ENCODE measurements at places on chromosomes 7 and 10.

DNA sequence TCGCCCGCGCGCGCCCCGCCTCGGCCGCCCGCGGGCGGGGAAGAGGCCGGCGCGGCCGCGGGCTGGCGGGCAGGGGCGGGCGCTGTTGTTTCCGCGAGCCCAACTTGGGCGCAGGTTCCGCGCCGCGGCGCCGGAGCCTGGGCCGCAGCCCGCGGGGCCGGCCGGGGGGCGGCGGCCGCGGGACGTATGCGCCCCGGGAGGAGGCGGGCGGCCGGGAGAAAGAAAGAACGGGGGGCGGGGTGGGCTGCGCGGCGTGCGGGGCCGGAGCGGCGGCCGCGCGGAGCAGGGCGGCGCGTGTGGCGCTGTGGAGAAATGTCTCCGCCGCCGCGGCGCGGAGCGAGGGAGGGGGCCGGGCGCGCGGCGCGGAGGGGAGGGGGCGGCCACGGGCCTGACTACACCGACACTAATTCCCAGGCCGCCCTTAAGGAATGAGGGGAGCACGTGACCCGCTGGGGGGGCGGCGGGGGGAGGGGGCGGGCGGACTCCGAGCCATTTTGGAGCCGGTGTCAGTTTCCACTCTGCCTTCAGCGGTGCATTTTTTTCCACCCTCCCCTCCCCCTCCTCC lies at the start of gene BMI1:
Gene BMI1 (plus strand): TSS at position 509 of the 565 bp plus-strand sequence. CDS start 5,351 bp downstream, outside the sequence.
- DNase-seq: no peak

DNA sequence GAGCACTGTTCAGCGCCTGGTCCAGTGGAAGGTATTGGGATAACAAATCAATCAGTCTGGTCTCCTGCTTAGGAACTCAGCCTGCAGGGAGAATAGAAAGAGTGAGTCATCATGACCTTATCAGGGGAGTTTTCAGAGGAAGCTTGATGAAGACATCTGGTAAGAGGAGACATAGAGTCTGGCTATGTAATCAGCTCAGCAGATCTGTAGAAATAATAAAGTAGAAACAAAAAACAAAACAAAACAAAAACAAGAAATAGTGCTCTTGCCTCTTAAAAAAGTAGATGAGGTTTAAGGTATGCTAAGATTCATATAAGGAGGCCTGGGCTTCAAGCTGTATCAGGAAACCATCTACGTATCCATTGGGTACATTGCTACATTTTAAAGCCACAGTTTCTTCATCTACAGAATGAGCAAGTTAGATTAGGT lies 14.4 kb downstream of the TAS2R41 start:
- no peak for DNase-seq

DNA sequence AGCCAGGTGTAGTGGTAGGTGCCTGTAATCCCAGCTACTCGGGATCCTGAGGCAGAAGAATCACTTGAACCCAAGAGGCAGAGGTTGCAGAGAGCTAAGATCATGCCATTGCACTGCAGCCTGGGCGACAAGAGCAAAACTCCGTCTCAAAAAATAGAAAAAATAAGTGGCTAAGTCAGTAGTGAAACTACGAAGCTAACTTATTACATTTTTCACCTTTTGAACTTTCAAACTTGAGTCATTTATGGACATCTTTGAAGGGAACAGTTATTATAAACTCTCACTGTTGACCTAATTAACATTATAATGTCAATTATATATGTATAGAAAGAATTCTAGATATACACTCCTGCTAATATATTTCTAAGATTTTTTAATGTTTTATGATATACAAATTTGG lies 541.5 kb upstream of the C7orf33 start:
- DNase-seq: no peak

GRCh38 chr10:27529010-27529783 lies 25.1 kb downstream of the RAB18 start:
- no peak for DNase-seq

- DNase-seq: no peak
Measured at GRCh38 chr7:37428681-37429434, 19.8 kb downstream of the ELMO1 start.

DNA sequence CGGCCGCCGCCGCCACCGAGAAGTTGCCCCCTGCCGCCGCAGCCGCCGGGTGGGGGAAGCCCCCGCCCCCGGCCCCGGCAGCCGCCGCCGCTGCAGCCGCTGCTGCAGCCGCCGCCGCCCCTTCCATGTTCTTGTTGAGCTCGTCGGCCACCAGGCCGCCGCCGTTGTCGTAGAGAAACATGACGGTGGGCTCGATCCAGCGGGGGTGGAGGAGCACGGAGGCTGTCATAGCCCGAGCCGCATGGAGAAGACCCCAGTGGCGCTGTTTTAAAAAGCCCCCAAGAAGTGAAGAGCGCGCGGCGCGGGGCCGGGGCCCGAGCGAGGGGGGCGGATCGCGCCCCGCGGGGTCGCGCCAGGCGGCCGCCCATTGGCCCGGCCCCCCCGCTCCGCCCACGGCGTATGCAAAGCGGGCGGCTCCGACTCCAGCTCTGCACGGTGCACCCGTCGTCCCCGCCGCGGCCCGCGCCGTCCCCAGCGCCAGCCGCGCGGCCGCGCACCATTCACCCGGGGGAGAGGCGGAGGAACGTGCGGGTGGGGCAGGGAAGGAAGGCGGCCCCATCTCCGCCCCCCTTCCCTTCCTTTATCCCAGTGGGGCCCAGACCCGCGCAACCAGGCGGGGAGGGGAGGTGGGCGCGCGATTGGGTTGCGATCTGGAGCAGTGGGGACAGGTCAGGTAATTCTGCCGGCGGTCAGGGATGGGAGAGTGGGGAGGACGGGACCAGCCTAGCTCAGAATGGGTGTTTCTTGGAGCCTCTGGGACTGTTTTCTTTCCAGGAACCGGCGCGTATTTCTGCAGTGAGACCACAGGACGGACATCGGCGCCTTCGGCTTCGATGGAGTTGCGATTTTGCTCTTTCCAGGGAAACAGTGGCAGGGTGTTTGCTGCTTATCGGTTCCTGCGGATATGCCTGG lies at the start of gene HOXA13:
Gene HOXA13 (minus strand): TSS at position 243 of the 912 bp plus-strand sequence. CDS start 14 bp downstream, at position 229.
- no peak for DNase-seq

GRCh38 chr7:99011341-99011705 lies 132.6 kb downstream of the SMURF1 start:
- no peak for DNase-seq

DNA sequence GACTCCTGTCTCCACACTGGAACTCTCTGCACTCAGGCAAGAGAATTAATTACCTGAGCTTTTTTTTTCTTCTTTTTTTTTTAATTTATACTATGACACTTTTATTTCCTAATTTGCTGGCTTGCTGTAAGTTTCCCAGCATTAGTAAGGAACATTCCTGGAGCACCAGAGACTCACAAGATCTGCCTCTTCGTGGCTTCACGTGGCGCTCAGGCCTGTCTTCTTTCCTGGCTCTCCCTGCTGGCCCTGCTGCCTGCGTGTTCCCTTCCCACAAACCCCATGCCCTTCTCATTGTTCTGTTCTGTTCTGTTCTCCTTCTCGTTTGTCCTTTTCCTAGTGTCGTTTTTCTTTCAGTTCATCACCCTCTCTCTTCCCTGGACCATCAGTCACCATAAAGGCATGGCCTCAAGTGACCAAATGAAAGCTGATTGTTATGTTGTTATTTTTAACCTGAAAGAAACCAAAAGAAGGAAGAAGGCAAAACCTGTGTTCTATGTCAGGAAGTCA lies 591.6 kb upstream of the PFKP start:
- no peak for DNase-seq

DNA sequence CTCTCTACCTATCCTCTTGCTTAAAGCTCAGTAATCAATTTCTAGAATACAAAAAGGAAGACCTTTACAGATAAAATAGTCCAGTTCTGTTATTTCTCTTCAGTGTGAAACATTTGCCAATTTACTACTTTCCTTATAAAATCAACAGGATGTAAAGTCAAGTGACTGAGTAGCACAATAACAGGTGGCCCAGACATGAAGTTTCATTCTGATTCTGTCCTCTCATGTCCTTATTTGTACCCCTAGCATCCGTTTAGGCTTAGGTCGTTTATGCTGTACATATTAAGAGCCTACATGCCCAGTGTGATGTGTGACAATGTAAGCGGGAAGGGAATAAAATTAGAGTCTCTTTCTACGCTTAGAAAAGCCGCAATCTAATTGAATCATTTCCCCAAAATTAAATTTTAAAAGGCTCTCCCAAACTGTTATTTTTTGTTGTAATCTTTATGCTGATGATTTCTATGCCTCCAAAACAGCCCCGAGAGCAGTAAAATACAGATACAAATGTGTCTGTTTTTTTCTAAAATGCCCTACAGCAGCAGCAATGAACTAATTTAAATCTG lies 29.1 kb downstream of the EPC1 start:
- DNase-seq: no peak

DNA sequence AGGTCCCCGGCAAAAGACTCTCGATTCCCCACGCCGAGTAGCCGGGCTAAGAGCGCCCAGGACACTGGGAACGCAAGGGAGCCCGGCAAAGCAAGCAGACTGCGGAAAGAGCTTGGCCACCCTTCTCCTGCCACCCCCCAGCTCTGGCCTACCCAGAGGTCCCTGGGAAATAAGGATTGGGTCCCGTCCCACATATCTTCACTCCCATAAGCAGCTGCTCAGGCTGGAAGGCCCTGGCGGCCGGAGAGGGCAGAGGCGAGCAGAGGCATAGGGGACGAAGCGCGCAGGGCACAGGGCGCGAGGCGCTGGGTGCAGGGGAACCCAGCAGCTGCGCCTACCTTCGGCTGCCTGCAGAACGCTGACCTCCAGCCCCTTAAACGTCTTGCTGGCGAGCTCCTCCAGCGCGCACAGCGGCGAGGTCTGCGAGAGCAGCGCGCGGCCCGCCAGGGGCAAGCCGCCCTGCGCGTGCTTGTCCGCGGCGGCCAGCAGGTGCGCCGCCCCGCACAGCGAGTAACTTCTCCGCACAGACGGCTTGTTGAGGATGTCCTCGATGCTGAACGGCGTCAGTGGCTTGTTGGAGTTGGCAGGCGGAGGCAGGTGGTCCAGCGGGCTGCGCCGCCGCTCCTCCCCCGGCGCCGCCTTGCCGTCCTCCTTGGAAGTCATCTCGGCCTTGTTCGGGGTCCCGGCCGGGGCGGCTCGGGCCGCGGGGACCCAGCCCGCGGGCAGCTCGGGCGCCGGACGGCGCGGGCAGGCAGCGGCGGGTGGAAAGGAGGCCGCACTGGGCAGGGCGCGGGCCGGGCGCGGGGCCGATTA lies 904 bp downstream of the LBX1 start:
- DNase-seq: no peak

GRCh38 chr7:73703757-73704639 lies 15.5 kb downstream of the STX1A start:
- peak; percentile 83 for DNase-seq

DNA sequence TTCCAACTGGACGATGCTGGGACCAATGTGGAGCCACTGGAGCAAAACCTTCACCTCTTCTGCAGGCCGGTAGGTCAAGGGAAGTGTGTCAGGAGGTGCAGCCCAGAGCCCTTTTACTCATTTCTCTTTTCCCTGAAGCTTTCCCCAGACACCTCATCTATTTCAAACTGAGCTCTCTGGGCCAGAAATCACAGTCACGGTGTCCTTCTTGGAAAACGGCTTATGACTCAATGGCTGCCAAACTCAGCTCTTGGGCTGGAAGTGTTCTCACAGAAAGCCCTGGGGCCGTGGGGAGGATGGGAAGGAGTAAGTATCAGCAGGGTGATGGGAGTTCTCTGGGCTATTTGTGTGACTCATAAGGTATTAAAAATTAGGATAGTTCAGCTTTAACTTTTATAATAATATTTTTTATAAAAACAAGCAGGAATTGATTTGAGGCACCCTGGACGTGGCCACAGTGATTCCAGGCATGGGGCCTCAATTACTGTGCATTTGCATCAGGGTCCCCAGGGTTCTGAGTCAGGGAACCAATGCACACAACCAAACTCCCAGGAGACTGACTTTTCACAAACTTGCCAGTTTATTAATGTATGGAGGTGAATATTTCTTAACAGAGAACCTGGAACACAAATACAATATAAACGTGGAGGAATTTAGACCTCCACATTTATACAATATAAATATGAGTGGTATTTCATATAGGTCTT lies 187.4 kb upstream of the TMEM72 start:
- DNase-seq: no peak

DNA sequence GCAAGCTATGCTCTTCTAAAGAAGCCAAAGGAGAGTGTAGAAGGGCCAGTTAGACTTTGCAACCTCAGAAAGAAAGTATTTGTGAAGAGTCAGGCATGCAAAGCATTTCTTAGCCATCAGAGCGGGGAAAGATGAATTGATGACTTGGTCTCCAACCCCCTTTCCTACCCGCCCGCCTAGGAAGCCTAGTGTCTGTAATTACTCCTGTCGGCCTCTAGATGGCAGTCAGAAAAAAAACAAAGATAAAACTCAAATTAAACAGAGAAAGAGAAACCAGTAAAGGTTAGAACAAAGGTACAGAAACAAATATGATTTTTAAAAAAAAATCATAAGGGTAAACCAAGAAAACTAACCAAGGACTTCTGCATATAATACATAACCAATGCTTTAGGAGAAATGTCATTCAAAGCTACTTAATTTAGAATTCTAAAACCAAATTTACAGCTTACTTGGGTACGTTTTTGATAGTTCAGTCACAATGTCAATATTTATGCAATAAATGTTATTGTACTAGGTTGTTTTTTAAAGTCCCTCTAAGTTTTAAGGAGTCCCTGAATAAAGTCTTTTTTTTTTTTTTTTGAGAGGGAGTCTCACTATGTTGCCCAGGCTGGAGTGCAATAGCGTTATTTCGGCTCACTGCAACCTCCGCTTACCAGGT lies 97.6 kb downstream of the LYZL1 start:
- DNase-seq: peak; percentile 53

DNA sequence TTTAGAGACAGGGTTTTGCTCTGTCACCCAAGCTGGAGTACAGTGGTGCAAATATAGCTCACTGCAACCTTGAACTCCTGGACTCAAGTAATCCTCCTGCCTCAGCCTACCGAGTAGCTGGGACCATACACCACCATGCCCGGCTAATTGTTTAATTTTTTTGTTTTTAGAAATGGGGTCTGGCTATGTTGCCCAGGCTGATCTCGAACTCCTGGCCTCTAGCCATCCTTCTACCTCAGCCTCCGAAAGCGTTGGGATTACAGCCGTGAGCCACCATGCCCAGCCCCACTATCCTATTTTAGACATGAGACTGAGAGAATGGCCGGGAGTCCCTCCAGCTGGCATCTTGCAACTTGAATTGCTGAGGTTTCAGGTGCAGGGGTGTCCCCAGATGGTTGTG lies 39.4 kb downstream of the KCTD7 start:
- DNase-seq: no peak

- no peak for DNase-seq
Measured at GRCh38 chr10:87771871-87772500, 46.0 kb downstream of the ATAD1 start.

DNA sequence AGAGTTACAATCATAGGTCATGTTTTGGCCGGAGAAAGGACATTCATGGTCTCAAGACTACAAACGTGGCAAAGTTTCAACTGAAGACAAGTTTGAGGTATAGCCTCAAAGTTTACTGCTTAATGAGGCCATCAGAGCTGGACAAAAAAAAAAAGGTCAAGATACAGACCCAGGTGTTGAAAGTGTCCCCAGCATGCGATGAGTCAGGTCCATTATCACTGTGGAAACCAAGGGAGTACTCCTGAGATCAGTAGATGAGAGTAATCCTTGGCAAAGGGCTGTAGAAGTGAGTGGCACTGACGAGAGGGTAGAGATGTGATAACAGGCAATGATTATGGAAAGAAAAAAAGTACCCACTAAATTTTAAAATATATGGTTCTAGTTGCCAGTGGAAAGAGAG lies 80.1 kb upstream of the LRRN3 start:
- DNase-seq: no peak

All from thymus (tissue), 14 donors.